Activated CD8-positive, alpha-beta memory T cell treated with anti-CD3 and anti-CD28 coated beads for 1 hour (primary cell): ENCODE measurements at places on chromosomes 2 and 18.

- DNase-seq, result no peak
Observed at GRCh38 chr18:57249883-57250282, 102.5 kb upstream of the ST8SIA3 start.

- DNase-seq, result no peak
Observed at GRCh38 chr2:191526536-191526935, 151.4 kb upstream of the NABP1 start.

DNA sequence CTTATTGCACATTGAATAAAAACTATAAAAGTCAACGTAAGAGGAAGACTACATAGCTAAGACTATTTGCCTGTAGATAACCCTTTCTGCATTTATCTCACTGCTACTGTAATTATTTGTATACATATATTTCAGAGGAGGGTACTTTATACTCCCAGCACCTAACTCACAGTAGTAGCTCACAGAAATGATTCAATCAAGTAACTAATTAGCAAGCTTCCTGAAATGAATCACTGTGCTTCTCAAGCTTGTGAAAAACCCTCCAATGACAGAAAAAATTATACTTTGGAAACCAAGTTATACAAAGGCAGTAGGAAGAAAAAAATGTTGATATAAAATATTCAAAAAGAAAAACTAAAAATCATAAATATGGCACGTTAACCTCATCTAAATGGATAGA, 124.9 kb downstream of the NBAS start:
- no peak for DNase-seq

DNA sequence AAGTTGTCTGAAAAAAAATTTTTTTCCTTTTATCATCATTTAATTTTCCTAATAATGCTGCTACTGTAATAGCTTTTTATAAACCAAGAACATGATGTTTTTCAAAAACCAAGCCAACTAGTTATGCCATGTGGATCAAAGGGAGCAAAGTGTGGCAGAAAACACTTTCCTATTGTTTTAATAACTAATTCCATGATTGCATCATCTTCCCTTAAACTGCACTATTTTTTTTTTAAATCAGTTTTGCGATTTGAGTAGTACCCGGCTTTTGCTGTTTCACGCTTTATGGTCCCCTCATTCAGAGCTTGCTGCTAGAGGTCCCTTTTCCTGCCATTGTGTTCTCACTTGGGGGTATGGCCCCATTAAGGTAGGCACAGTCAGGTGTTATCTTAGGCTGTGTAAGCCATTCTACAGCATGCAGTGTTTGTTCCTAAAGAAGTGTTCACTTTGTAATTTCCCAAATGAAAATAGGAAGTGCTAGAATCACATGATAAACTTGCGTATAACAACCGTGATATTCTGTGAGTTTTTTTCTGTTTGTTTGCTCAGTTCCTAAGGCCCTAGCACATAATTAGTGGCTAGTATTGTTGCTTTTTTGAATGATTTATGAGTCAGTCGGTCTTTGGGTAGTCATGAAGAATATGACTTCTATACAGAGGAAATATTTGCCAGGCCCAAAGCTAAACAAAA, 225.8 kb downstream of the PTGR3 start:
- DNase-seq, result no peak

- DNase-seq, result no peak
Observed at GRCh38 chr2:2826621-2827020, 495.5 kb upstream of the MYT1L start.

DNA sequence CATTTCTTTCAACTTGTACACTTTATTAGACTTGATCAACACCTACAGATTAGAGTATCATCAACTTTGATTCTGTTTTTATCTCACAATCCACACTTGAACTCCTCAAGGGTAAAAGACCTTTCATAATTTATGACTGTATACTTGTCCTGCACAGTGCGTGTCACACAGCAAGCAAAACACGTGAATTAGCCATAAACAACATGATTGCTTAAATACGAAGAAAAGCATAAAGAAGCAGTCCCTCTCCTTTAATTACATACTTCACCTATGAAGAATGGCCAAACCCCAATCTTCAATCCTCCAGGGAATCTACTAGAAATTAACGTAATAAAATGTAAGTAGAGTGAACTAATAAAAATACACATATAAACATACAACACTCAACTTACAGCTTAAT, 13.6 kb downstream of the TMX3 start:
- no peak for DNase-seq

GRCh38 chr2:209189893-209190292, 234.0 kb upstream of the MAP2 start:
- no peak for DNase-seq

DNA sequence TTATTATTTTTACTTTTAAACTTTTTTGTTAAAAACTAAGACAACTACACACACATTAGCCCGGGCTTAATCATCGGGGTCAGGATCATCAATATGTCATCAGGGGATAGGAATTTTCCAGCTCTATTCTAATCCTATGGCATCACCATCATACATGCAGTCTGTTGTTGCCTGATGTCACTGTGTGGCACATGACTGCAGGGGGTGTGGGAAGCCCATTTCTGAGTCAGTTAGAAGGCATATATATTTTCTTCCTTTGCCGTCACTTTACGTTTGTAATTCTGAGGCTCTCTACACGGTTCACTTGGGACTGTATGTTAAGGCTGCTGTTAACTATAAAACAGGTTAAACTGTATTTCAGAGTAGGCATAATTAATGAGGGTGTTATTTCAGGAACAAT, 144.4 kb upstream of the ITGA6 start:
- DNase-seq, result no peak

DNA sequence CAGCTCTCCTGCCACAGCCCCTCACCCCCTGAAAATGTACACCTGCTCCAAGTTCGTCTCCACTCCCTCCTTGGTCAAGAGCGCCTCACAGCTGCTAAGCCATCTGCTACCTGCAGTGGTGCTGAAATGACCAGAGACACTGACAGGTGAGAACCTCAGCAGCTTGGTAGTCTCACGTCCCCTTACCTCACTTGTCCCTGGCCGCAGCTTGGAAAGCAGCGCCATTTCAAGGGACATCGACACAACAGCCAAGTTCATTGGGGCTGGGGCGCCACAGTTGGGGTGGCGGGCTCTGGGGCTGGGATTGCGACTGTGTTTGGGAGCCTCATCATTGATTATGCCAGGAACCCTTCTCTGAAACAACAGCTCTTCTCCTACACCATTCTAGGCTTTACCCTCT, 47.5 kb downstream of the ANKRD44 start:
- DNase-seq, result no peak

DNA sequence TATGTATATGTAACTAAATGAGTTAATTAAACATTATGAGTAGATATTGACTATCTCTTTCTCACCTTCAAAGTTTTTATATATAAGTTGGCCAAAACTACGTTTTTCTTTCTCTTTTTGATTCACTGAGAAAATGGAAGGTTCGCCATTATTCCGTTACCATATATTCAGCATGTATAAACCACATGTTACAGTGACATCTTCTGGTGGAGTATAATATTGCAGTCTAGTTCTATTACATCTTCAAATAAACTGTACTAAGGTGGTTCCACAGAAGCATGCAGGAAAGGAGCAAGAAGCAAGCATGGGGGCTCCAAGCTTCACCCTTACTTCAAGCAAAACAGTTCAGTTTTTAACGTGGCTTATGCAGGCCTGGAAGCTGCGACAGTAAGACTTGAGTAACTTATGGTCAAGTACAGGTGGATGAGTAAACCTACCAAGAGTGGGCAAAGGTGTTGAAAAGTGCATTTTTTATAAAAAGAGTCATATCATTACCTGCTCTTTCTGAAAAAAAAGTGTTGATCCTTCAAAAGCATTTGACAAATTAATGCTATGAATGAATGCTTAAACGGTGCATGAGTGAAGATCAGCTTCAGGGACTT, 129.8 kb upstream of the RAB6C start:
- no peak for DNase-seq
